ENCODE measurements at places on chromosomes 5 and 9.
A peak's percentile ranks its signal among the peaks of the same experiment; 100 is the strongest.

- DNase-seq, result no peak
Measured at GRCh38 chr9:111449705-111450104, 34.5 kb downstream of the ECPAS start.

DNA sequence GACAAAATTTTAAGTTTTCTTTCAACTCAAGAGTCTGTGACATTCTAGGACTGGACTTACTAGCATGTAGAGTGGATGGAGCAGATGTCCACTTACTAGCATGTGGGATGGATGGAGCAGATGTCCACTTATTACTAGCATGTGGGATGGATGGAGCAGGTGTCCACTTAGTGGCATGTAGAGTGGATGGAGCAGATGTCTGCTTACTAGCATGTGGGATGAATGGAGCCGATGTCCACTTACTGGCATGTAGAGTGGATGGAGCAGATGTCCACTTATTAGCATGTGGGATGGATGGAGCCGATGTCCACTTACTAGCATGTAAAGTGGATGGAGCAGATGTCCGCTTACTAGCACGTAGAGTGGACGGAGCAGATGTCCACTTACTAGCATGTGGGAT lies 2.4 kb downstream of the SLC36A1 start:
- no peak for DNase-seq

DNA sequence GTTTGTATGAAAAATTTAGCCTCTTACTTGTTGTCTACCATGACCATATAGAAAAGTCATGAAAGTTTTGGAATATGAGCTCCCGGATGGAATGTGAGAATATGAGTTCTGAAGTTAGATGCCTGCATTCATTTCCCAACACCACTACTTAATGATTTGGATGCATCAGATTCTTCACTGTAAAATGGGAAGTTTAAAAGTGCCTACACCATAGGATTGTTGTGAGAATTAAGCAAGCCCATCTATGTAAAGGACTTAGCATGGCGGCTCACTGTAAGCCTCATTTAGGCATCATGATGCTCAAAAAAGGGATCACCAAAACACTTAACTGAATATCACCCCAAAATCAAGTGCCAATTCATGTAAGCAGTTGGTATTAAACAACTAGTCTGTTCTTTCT lies 177.3 kb downstream of the RAB3C start:
- no peak for DNase-seq

DNA sequence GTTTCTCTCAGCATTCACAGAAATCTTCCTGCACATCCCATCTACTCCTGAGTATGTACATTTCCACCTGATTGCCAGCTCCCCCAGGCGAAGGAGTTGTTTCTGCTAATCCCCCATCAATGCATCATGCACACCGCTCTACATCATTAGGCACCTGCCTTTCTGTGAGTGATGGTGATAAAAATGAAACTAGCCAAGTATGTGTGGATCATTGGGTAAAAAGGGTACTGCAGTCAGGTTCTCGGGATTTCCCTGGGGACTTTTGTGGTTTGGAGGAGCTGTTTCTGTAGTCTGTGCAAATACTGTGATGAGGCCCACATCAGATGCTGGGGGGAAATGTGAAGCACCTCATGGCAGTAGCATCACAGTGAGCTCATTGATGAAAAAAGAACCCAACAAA lies 30.4 kb downstream of the CAMK4 start:
- peak; percentile 63 for DNase-seq

DNA sequence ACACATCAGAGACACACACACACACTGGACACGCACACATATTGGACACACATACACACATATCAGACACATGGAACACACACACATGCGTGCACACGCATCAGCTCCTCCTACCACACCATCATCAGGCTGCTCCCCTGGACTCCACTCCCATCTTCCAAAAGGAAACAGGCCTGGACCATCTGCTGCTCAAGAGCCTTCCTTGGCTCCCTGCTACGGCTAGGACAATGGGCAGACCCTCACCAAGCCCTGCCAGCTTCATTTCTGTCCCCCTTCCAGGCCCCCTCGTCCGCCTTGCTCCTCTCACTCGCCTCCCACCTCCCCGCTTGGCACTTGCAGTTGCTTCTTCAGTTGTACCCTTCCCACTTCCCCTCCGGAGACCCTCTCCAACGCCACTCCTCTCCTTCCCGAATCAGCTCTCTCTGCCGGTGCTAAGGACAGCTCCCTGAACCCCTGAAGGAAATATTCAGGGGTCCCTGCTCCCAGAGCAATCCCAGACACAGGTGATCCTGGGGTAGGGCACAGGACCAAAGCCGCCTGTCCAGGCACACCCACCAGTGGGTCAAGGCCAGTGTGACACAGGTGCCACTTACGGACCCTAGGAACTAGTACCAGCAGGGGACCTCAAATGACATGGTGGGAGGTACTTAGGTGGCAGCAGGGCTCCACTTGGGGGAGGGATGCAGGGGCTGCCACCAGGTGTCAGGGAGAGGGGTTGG lies 12.1 kb upstream of the LAMC3 start:
- DNase-seq, result no peak

DNA sequence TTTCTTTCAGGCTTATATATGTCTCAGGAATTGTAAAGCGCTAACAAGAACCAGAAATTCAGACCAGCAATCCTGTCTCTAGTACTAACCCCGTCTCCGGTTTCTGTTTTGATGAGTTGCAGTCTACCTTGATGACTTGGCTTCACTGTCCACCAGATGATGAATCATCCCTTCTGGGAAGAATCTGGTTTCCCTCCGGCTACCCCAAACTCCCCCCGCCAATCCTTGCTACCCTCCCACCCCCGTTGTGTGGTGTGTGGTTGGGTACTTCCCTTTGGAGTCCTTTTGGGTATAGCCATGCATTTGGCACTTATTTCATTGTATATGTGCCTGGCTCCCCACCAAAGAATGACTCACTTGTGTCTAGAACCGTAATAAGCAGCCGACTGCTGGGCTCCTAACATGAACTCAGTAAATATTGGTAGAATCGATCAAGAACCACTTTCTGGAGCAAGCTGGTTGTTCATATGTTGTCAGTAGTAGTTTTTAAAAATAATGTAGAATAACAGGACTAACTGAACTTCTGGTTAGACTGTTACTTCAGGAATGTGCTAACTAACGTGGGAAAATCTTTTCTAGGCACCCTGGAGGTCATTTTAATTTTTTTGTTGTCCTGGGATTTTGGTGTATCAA lies 8.3 kb upstream of the TGFBI start:
- DNase-seq, result peak; percentile 4

DNA sequence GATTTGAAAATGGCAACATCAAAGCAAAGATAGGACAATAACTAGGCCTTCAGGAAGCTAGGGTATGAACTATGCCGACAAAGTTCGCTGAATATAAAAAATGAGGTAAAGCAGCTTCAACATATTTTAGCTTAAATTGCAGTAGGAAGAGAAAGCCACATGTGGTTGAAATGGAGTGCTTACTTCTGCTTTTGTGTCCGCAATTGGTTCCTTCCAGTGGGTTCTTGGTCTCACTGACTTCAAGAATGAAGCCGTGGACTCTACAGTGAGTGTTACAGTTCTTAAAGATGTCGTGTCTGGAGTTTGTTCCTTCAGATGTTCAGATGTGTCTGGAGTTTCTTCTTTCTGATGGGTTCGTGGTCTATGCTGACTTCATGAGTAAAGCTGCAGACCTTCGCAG lies 95.2 kb downstream of the APTX start:
- no peak for DNase-seq

GRCh38 chr5:173093606-173094005 lies 37.5 kb downstream of the CREBRF start:
- DNase-seq, result no peak

GRCh38 chr5:178674334-178674733 lies 47.5 kb upstream of the CLK4 start:
- DNase-seq, result no peak

DNA sequence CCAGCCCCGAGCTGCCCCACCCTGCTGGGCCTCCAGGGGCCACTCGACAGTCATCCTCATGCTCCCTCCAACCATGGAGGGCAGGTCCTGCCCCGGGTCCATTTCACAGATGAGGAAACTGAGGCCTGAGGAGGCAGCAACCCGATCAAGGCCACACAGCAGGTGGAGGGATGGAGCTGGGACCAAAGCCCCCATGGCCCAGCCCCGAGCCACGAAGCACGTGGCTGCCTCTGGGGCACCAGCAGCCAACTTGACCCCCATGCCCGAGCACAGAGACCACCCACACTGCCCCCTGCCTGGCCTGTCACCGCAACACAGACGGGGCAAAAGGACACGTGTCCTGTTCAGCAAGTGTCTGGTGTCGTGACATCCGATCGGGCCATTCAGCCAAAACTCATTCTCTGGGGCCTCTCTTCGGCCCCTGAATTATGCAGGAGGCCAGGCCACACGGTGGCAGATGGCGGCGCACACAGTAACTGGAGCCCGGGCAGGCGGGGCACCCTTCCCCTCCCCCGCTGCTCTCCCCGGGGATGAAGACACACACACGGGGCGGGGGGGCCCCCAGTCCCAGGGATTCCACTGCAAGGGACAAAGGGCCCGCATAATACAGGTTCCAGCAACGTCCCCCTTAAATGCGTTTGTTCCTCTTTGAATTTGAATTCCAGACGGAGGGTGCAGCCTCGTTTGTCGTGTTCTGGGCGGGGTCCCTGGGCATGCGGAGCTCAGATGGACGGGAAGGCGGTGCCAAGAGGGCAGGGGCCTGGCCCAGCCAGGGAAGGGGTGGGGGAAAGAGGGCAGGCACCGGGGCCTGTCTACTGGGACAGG lies 29.4 kb upstream of the TMEM250 start:
- no peak for DNase-seq

DNA sequence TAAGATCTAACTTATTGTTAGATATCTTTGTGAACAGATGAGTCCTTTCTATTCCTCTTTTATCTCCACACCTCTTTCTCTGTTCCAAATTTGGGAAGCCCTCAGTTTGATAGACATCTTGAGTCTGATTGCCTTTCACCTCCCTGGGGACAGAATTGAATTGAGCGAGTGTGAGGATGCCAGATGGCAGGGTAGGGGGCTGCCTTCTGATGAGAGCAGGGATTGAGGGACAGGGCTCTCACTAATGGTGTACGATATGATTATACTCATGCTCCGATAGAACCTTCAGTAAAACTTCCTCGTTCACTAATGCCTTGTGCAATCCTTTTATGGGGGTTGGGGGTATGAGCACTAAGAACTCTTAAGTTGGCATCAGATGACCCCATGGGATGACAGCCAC lies 172.1 kb upstream of the DAP start:
- no peak for DNase-seq

DNA sequence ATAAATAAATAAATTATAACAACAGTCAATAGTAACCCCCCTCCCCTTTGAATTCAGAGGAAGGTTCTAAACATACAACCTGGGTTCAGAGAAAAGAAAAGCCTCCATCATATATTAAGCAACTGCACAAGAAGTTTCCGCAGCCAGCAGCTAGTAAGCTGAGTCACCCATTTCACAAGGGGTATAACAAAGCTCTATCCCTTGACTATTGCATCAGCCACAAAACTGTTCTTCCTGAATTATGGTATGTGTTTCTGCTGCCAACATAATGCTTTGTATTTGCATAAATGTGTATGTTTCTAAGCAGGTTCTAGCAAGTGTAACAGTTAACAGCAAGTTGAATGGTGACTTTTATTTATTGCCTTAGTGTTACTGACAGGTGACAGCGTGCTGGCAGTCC lies 6.8 kb upstream of the CEP120 start:
- no peak for DNase-seq

GRCh38 chr5:119118000-119118399 lies 47.1 kb downstream of the DMXL1 start:
- no peak for DNase-seq

- no peak for DNase-seq
Measured at GRCh38 chr9:125497478-125497877, 209.5 kb downstream of the MAPKAP1 start.

- no peak for DNase-seq
Measured at GRCh38 chr5:61697809-61698558, 365.9 kb downstream of the ZSWIM6 start.

- no peak for DNase-seq
Measured at GRCh38 chr9:27293996-27294395, 3.0 kb downstream of the EQTN start.

- DNase-seq, result no peak
Measured at GRCh38 chr9:124108216-124108615, 96.6 kb downstream of the LHX2 start.

GRCh38 chr9:85502815-85503655 lies 238.7 kb downstream of the AGTPBP1 start:
- DNase-seq, result no peak
